ENCODE measurements at places on chromosomes 7 and 10. TPM values are rescaled to one million over a fixed set of nuclear protein-coding genes. Genes with fewer than 3 reads are reported as not detected.

DNA sequence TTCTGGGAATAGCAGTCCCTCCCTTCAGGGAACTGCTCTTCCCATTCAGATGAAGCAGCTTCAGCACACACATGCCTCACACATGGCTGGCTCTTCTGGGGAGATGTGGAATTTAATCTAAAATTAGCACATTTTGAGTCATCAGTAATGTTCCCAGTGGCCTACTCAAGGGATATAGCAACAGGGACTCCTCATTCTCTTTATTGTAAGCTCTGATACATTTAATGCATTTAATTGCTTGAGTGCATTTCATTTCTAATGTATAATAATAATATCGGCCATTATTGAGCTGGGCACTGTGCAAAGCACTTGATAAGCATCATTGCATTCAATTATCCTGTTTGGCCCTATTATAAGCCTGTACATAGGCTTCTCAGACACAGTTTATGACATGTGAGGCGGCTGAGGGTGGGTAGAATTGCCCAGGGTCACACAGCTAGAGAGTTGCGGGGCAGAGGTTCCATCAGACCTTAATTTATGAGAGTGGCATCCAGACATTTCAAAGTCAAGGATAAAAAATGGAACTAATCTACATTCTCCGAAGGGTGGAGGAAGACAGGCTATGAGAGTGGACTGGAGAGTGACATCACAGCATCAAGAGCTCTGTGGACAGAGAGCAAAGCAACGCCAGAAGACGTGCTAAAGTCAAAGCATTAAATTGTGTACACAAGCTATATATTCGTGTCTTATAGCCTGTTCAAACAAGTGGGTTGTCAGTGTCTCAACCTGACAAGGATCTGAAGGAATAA, 76.8 kb downstream of the LANCL2 start:
- DNase-seq: no peak

DNA sequence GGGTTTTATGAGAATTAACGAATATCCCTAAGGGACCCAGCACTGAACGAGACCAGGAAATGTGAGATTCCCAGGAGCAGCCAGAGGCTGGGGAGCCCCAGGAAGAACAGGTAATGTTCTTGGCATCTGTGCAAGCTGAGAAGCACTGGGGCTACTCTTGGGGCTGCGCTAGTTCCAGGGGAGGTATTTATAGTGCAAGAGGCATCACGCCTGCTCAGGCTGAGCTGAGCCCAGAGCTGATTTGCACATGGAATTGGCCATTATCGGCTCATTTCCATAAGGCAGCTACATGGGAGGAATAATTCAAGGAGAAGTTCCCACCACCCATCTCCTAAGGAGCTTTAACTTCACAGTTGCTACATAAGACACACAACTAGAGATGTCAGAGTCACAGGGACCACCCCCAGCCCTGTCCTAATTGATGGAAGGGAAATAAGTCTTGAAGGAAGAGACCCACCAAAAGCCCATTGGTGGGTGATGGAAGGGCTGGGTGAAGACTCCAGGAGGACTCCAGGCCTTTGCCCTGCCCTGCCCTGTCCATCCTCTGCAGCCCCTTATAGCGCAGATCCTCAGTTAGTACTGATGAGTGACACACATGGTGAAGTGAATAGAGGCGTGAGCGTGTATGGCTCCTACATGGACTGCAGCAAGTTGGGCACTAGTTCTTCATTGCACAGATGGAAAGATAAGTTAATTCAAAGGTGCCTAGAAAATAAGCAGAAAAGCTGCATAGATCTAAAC, 178.9 kb downstream of the GRID1 start:
- DNase-seq: no peak

- DNase-seq: no peak
These were observed 629.0 kb downstream of the CCSER2 start for GRCh38 chr10:84957427-84957826.

DNA sequence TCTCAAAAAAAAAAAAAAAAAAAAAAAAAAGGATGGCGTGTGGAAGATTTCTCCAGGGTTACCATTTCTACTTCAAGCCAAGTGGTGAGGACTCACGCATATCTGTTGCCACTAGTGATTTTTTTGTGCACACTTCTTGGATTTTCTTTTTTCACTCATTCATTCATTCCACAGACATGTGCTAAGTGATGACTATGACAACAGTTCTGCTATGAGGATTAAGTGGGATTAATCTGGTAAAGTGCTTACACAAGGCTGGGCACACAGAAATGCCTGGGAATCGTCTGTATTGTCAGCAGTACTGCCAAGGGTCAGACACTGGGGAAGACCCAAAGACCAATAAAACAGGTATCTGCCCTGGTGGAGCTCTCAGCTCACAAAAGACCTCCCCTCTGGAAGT, 6.3 kb upstream of the OPN1SW start:
- DNase-seq: no peak

DNA sequence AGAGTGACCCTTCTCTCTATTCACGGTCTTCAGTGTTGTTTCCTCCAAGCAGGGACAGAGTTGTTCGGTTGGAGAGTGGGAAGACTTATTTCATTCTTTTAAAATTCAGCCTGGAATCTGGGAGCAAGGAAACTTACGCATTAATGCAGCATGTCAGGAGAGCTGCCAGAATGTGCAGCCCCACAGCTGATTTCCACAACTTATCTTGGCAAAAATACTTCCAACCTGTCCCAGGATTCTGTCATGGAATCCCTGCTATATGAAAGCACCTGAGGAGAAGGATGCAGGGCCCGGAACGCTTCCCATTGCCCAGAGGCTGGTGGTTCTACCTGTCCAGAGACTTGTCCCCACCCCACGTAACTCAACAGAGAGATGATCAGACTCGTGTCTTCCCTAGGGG, 86.9 kb upstream of the MKI67 start:
- no peak for DNase-seq

- no peak for DNase-seq
These were observed at the start of gene BHLHA15 for GRCh38 chr7:98211221-98211675. Gene BHLHA15, plus strand, starts transcription at chr7:98211439. Its CDS starts 871 bp downstream, at chr7:98212310.

GRCh38 chr10:71985542-71986250, 21.5 kb downstream of the CHST3 start:
- DNase-seq: no peak

DNA sequence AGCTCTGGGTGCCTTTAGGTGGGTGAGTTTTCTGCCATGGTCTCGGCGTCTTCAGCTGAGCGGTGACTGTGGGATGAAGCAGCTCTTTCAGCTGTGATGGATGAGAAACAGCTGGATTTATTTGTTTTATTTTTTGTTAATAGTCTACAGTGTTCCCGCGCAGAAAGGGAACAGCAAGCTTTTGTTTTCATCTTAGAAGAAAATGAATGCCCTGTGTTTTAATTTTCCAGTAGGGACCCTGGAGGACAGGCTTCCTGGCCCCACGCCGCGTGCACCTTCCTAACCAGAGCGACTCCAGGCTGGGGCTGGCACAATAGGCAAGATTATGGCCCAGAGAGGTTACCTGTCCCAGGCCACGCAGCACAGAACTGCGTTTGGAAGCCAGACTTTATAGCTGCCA, 57.6 kb downstream of the GTF2IRD1 start:
- no peak for DNase-seq

DNA sequence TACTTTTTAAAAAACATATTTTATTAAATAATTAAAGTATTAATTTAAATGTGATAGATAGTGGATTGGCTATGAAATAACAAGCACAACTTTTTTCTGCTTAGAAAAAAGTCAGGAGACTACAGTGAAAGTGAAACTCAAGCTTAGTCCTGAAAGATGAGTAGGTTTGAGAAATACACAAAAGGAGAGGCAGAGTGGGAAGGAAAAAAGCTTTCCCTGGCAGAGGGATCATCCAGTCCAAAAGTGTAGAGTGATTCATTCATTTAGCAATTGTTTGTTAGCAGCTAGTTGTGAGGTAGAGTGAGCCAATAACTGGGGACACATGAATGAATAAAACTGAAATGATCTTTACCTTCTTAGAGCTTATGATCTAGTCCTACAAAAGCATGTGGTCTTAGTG, 93.5 kb downstream of the FOXP2 start:
- DNase-seq: no peak

DNA sequence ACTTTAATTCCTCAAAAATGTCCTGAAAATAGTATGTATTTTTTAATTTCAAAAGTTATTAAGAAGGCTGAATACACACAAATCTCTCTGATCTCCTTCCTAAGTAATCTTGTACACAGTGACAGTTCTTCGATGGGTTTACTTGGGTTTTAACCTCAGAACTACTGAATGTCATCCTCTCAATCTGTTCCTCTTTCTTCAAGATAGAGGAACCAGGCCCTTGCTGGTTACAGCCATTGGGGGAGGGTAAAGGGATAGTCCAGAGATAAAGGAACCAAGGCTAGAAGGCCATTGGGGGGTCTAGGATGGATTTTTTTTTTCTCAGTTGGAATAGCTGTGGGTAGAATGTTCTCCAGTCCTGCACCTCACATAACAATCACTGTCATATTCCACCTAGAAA, 224.9 kb downstream of the SKIDA1 start:
- DNase-seq: no peak

GRCh38 chr10:26491276-26491675, 53.1 kb downstream of the APBB1IP start:
- no peak for DNase-seq

DNA sequence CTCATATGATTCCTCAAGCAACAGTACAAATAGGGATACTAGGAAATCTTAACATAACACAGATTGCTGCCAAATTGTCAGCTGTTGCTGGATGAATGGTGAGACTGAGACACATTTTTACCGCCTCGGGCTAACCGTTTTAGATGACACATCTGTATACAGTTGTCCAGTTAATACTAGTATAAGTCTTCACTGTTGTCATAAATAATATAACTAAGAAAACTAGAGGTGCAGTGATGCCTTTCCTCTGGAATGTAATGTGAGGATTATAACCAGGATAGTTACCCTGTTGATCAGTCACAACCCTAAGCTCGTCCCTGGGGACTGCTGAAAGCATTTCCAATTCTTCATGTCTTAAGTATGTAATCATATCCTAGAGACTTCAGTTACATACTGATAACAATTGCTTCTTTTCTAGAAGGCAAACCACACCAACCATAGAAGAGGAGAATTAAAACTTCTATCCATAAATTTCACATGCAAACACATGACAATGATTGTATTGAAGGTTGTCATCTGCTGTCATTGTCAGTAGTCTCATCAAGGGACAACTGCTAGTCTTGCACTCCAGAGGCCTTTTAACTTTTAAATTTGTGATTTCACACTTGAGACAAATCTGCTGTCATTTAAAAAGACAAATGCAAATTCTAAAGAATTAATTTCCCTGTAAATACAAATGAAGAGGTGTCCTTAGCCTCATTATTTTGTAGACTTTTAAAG, 100.4 kb upstream of the SEMA3D start:
- DNase-seq: no peak

- no peak for DNase-seq
These were observed 205.7 kb downstream of the KIAA1217 start for GRCh38 chr10:24414597-24414996.

DNA sequence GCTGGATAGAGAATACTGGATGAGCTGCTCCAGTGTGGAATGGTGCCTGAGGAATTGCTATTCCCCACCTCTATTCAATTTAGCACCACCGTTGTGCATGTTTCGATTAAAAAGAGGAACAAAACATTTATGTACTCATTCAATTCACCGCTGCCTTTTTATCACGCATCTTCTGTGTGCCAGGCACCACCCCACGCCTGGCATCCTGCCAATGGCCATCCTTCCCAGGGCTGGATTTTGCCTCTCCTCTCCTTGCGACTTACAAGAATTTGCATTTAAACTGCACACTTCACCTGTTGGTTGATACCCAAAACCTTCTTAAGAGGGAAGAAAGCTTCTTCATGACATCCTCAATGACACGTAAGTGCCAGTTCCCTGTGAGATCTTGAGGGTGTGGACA, 110.2 kb upstream of the DPP6 start:
- no peak for DNase-seq

GRCh38 chr7:47087866-47088265, 494.0 kb downstream of the TNS3 start:
- DNase-seq: no peak

- no peak for DNase-seq
These were observed 401.1 kb downstream of the DGKB start for GRCh38 chr7:14501436-14501835.

DNA sequence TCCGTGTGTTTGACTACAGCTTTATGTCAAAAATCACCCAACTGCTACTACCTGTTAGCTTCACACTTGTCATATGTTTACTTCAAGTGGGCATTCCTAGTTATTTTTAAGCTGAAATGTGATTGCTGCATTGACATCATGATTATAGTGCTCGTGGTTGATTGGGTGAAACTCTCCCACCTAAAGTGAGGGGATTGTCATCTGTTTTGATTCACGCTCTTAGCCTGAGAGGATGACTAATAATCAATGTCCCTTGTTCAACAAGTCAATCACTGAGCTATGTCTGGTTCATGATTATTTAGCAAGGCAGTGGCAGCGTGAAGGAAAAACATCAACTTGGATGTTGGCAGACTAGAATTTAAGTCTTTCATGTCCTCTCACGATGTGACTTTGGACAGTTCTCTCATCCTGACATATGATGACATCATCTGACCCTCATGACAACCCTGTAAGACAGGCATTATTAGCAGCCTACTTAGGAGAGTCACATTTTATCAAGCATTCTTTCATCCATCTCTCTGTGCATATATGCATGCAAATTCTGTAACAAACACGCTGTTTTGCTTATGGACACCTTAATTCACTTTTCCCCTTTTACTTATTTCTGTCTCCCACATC, 352.6 kb upstream of the ZMIZ1 start:
- DNase-seq: no peak

DNA sequence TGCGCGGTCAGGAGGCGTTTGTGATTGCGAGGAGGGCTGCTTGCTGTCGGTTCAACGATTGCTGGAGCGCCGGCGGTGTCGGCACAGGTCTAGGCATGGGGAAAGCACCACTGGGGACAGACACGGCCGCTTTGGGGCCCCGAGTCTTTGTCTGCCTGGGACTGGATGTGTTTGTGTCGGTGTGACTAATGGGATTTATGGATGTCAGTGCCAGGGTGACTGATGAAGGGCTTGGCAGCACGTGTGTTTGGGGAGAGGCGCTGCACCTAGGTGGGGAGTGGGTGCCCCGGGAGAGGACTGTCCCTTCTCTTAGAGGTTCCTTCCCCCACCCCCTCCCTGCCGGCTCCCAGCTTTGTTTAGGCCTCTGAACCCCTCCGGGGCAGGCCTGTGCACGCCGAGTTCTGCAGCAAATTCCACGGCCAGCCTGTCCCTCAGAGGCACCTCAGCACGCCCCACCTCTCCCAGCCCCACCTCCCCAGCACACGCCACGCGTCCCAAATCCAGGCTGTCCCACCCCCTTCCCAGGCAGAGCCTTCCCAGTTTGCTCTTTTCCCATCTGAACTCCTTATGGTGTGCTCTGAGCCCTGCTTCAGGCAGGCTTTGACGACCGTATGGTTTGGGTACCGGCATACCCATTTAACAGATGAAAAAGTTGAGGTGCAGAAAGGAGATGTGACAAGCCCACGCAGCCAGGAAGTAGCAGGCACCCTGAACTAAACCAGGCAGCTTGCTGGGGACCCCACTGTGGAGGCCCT, 6.4 kb upstream of the TNRC18 start:
- no peak for DNase-seq

CCDC6 gene
- 48.2 TPM for polyA plus RNA-seq

TMEM106B gene
- 95.6 TPM for polyA plus RNA-seq

CLDN3 gene
- 21.7 TPM for polyA plus RNA-seq

ZNF467 gene
- polyA plus RNA-seq: 27.8 TPM

POP7 gene
- polyA plus RNA-seq: 19.5 TPM

TSPAN33 gene
- 61.0 TPM for polyA plus RNA-seq

ZNF239 gene
- polyA plus RNA-seq: 15.9 TPM

Measured in left kidney (tissue), 8 donors.